Fibroblast of skin of back (primary cell): ENCODE measurements at places on chromosomes 4 and X.

GRCh38 chr4:104475652-104476051 lies 19.0 kb downstream of the CXXC4 start:
- no peak for DNase-seq

DNA sequence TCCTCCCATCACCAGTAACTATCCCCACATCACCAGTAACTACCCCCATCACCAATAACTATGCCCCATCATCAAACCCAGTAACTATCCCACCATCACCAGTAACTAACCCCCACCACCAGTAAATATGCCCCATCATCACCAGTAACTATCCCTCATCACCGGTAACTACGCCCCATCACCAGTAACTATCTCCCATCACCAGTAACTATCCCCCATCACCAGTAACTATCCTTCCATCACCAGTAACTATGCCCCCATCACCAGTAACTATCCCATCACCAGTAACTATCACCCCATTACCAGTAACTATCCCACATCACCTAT lies 2.9 kb downstream of the ASMTL start:
- no peak for DNase-seq

DNA sequence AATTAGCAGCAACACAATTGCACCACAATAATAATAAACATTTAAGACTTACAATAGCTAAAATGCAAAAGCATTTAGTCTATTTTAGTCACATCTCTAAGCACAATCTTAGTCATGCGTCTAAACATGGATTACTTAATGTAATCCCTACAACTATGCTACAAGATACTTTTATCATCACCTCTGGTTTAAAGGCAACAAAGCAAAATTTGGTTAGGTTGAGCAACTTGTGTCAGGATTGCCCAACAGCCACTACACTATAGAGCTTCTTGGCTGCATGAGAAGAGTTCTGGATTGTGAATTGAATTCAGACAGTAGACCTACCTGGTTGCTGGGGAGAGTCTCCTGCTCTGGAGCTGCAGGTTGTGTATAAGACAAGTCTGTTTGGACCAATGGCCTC lies 146.5 kb upstream of the PUDP start:
- no peak for DNase-seq

DNA sequence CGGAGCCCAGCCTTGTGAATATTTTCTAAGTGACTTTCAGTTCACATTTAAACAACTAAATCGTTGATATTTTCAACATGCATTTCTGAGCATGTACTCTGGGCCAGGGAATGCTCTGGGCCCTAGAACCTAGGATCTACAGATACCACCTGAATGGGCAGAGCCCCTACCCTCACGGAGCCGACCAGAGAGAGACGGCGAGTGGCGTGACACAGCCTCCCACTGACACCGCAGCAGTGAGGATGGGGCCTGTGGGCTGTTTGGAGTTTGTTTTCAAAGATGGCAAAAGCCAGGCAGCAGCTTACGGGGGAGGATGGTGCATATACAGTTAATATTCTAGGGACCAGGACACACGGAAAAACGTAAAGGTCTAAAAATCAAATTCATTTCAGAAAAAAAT lies 17.7 kb downstream of the NELFA start:
- DNase-seq, result no peak

GRCh38 chr4:53436251-53436650 lies 58.8 kb downstream of the FIP1L1 start:
- DNase-seq, result no peak

DNA sequence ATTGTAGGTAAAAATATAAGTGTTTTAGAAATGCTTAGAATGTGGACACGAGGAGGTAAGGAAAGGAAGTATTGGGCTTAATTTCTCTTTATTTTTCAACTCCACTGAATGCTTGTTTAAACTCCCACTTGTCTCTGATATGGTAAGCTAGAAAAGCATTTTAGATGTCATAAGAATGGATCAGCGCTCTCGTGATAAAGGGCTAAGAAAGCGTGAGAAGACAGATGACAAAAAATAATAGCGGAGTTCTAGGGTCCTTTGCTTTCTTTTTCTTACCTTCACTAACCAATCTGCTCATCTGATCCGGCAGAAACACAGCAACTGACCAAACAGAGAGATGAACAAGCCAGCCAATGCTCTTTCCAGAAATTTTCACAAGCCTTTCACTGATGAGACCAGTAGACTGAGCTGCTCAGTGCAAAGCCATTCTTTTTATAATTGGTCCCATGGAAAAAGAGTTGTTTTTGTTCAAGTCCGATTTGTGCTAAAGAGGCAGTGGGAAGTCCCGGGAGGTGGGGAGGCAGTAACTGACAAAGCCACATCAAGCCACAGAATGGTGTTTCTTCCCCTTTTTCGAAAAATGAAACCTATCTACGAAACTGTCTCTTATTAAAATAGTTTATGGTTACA lies at the start of gene TASL:
TASL (minus strand) TSS at position 405 of the 630 bp plus-strand sequence. CDS start 17,411 bp downstream, outside the sequence.
- no peak for DNase-seq

DNA sequence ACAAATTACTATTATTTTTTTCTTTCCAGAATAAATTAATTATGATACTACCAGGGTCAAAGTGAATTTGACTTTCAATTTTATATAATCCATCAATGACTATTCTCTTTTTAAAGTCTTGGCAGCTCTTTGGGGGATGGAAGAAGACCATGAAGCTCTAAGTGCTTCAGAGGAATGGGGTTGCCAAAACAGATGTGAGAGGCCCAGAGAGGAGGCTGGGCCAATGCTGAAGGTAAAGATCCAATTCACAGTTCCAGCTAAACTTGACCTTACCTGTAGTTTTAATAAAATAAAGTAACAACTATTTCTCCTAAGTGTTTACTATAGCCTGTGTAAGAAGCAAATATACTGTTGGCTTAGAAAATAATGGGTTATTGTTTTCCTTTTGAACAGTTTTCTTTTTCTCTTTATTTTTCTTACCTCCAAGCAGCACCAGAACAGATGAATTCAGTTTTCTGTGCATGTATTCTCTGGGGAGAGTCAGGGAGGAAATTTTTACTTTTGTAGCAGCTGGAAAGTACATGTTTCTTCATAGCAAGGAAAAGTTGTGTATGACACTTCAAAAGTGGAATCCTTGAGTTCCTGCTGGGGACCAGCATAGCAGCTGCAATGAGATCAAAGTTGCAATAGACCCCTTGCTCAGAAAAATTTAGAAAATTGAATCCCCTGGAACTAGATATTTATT lies 104.9 kb downstream of the CEP44 start:
- DNase-seq, result no peak

- peak; percentile 44 for DNase-seq
These were observed 73.0 kb upstream of the NR3C2 start for GRCh38 chr4:148515248-148515647.

DNA sequence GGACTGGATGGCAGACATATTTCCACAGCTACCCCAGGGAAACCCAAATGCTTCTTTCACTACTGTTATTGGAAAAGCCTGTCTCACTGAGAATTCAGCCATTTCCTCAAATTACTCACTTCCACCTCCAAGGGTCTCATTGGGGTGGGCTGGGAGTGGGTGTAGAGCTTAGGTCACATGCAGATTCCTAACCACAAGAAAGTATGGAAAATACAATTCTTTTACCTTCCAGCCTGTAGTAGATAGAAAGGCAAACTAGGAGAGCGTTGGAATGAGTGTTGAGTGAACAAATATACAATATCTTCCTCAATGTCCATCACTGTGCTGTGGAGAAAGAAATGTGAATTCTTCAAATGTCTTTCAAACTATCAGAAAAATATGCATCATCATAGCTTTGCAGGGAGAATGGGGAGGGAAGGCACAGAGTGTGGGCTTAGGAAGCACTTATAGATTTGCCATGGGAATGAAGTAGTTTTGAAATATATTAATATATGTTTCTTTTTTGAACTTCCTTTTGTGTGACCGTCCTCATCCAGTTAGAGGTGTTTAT lies 245.3 kb upstream of the JADE1 start:
- DNase-seq, result peak; percentile 49

GRCh38 chr4:55947912-55948725 lies 626 bp upstream of the CEP135 start:
- DNase-seq, result peak; percentile 98

GRCh38 chr4:185899833-185900232 lies 87.8 kb upstream of the SORBS2 start:
- DNase-seq, result no peak
